Stimulated activated CD8-positive, alpha-beta memory T cell treated with anti-CD3 and anti-CD28 coated beads, Interleukin-2, amount 100 ng/mL, for 48 hours (primary cell): ENCODE measurements at places on chromosomes 1 and 21.

GRCh38 chr1:161989786-161990185, 33.9 kb downstream of the OLFML2B start:
- no peak for DNase-seq

GRCh38 chr1:65881067-65881594, 88.4 kb downstream of the PDE4B start:
- DNase-seq, result no peak

GRCh38 chr1:53258216-53258615, 19.9 kb upstream of the MAGOH start:
- no peak for DNase-seq

- no peak for DNase-seq
Measured at GRCh38 chr1:85549244-85549643, 31.3 kb upstream of the CCN1 start.

- no peak for DNase-seq
Measured at GRCh38 chr21:45640888-45641479, 2.5 kb upstream of the PCBP3 start.

DNA sequence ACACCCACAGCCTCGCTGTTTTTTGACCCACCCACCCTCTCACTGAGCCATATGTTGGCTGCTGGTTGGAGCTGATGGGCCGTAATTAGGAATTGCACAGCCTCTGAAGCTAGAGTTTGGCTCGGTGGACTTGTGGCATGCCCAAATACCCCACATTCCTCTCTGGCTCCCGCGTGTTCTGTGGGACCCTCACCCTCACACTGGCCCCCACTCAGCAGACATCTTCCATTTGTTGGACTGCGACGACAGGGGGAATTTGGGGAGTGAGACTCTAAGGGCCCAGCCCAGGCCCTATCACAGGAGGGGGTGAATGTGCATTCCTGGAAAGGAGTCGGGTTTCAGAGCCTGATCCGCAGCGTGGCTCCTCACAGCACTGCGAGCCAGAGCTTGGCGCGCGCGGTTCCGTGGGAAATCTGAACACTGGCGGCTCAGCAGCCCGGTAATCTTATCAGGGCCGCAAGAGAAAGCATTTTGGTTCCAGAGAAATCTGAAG, 5.2 kb downstream of the RCSD1 start:
- no peak for DNase-seq

- no peak for DNase-seq
Measured at GRCh38 chr1:115210302-115210711, 121.0 kb upstream of the TSPAN2 start.

- DNase-seq, result no peak
Measured at GRCh38 chr1:99469550-99469971, 176.4 kb upstream of the PALMD start.

GRCh38 chr1:3722846-3723245, 29.4 kb upstream of the CCDC27 start:
- no peak for DNase-seq

GRCh38 chr1:106791041-106791440, 265.4 kb upstream of the PRMT6 start:
- DNase-seq, result no peak

DNA sequence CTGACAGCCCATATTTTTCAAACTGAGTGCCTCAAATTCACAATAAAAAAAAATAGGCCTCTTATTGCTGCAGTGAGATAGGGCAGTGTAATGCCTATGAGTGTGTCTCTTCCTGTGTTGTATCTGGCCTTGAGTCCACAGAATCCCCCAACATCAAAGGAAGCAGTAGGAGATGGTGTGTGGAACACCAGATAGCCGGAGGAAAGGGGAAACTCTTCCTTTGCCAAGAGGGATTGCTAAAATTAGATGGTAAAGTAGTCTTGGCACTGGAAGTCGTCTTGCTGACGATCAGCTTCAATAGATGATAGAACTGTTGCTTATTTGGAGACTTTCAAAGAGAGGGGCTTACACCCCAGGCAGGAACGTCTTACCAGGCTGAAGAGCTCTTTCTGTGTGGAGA, 51.8 kb downstream of the RUNX1 start:
- no peak for DNase-seq

DNA sequence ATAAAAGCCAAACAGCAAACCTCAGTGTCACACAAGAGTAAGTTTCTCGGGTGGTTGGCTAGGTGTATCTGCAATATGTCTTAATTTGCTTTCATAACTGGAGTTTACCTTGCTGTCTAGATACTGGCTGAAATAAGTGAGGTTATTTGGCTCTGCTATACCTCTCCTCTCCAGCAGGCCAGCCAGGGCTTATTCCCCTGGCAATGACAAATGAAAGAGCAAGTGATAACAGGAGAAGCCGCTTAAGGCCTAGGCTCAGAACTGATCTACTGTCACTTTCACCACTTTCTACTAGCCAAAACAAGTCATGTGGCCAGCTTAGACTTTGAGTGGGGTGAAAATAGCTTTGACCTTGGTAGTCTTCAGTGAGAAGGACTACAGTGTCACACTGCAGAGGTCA, 4.8 kb upstream of the RPE65 start:
- DNase-seq, result no peak

- DNase-seq, result no peak
Measured at GRCh38 chr1:154191990-154192461, at the start of gene TPM3. Gene TPM3 (minus strand): TSS chr1:154192100. CDS start chr1:154192018, 82 bp downstream.

DNA sequence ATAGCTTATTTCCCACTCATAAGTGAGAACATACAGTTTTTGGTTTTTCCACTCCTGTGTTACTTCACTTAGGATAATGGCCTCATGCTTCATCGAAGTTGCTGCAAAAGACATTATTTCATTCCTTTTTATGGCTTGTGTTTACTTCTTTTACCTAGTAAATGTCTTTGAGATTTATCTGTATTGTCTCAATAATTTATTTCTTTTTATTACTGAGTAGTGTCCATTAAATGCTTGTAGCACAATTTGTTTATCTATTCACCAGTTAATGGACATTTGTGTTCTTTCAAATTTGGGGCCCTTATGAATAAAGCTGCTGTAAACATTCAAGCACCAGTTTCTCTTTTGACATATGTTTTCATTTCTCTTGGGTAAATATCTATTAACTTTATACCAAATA, 86.0 kb downstream of the UCHL5 start:
- no peak for DNase-seq

- peak; percentile 56 for DNase-seq
Measured at GRCh38 chr1:157490467-157491165, 61.7 kb downstream of the FCRL5 start.

GRCh38 chr1:214552174-214552608, 789 bp upstream of the PTPN14 start:
- no peak for DNase-seq

GRCh38 chr21:14382486-14382834, 486 bp downstream of the HSPA13 start:
- no peak for DNase-seq

DNA sequence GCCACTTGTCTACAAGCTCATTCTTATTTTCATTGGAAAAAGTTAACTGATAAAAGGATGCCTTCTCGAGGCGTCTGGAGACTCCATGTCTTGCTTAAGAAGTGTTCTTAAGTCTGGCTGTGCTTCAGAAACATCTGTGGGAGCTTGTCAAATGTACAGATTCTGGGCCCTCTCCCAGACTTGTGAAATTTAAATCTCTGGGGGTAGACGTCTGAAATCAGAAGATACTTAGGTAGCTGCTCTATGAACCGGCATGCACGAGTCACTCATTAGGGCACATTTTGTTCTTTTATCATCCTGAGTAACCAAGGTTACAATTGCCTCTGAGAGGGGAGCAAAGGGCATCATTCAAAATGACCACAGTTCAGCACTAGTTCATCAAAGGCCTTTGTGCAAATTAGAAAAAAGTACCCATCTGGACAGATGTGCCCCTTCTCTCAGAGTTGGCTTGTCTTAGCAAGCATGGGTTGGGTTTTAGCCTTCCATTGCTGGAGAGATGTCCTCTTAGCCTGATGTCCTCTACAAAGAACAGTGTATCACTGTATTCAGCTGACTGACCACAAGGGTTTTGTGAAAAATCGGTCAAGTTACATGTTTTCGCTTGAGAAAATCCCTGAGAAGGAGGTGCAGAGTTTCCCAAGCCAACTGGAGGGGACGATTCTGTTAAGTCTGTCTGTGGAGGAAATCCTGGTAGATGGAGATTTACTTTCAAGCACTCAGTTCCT, 156.9 kb downstream of the ASTN1 start:
- DNase-seq, result no peak

DNA sequence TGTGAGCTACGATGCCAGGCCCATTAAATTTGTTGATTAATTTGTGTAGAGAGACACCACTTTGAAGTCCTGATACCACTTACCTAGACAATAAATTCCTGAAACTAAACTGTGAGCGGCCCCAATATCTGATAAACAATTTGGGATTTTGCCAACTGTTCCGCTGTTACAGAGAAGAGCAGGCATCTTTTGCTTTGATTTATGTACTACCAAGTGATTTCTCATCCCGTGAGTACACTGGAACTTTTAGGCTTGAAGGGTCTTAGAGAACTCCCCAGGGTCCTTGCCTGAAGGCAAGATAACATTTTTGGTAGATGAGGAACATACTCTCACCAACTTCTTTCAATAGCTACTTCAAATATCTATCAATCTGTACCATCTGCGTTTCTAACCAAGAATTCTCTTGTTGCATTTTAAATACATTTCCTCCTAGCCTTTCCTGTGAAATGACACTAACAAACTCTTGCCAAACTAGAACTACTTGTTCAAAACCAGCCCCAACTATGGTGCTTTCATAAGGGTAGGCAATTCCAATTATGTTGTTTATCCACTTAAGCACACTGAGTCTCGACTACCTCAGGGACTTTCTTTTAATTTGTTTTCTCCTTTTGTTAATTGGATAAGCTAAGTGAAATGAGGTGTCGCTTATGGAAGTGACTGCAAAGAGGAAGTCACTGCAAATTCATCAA, 23.2 kb upstream of the SLC30A1 start:
- DNase-seq, result no peak

DNA sequence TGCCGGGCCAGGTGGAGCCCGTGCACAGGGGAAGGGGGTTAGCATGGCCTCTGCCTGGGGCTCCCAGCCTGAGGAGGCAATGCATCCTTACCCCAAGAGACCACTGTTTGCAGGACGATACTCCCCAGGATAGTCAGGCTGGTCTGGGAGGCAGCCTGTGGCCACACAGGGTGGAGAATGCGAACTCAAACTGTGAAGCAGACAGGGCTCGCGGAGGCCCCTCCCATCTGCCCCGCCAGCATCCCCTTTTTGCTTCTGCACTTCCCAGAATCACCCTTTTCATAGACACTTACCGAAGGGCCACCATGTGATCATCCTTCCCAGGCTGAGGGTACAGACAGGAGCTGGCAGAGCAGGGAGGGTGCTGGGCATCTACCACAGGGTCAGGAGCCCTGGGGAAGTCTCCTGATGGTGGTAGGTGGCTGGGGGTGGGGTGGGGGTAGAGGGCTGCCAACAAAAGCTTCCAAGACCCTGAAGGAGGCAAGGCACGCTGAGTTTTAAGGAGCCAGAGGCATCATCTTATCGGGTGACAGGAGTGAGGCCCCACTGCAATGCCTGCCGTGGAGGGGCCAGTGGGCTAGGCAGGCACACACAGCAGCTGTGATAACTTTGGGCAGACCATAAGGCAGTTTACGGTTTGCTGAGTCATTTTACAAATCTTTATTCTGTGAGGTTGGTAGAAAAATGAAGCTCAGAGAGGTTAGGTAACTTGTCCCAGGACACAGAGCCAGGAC, 31.3 kb upstream of the BTG2 start:
- no peak for DNase-seq

- no peak for DNase-seq
Measured at GRCh38 chr1:235402457-235403200, 35.4 kb downstream of the TBCE start.

DNA sequence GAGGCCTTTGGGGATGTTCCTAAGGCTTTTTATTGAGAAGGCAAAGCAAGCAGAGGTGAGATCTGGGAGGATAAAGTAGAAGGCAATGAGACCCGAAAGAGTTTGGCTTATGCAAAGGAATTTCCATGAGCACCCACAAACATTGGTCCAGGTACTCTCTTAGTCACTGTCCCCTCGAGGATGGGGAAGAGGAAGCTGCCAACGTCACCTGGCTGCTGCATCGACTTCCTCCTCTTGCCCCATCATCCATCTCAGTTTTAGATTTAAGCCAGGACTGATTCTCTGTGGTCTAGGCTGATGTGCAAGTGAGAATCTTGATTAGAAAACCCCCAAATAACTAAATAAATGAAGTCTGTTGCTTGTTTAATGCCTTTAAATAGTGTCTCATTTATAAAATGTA, 28.7 kb downstream of the RUNX1 start:
- DNase-seq, result peak; percentile 33
